ENCODE measurements at places on chromosomes 3 and 15.

DNA sequence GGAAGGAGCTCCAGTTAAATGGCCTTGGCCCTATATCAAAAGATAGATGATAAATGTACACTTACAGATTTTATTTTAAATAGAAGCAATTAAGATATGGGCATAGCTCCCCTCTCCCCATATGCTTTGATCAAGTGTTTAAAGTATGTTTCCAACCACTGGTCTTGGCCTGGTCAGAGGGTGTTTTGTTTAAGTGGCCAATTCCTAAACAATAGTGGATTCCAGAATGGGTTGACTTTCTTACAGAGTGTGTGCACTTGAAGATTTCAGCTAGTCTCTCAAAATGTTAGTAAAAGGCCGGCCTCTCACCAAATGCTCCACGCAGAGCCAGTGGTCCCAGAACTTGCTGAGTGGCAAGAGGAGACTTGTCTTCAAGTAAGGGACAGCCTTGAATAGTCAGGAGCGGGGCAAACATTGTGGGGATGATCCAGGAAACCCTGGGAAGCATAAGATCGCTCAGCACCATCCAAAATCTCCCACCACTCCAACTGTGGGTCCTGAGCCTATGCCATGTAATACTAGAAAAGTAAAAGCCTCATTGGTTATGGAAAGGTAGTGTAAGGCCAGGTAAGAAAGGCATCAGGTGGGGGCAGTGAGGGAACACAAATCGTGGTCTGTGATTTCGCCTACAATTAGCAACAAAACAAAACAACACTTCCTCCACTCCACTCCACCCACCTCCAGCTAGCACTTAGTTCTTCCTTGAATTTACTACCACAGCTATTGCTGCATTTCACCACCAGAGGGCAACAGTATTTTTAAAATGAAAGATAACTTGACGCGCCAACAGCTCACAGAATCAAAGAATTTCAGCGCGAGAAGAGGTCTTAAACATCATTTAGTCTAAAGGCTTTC, 4.8 kb downstream of the RARRES1 start:
- DNase-seq, result peak; percentile 74

DNA sequence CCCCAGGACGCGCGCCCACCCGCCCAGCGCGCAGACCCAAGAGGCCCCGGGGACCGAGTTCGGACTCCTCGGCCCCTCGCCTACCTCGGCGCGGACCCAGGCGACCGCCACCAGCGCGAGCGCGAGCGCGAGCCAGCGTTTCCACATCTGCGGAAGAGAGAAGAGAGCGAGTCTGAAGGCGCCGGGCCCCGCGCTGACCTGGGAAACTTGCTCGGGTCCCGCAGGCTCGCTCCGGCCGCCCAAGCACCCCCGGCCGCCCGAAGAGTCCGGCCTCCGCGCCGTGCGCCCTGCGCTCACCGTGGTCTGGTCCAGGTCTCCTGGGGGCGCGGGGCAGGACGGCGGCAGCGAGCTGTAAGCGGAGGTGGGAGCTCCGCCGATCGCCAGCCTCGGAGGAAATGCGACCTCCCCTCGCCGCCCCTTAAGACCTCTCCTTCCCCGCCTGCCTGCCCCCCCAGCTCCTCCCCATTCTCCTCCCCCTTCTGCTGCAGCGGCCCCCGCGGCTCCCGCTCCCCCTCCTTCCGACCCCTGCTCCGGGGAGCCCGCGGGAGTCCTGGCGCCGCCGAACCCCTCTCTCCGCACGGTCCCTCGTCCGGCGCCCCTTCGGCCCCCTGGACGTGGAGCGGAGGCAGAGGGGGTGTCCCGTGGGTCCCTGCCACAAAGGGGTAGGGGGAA, at the start of gene FSTL1:
FSTL1 (minus strand) TSS at position 393 of the 672 bp plus-strand sequence; CDS start at position 147, 246 bp downstream.
- peak; percentile 82 for DNase-seq

- DNase-seq, result no peak
These were observed 656.0 kb downstream of the MCTP2 start for GRCh38 chr15:94887391-94887790.

DNA sequence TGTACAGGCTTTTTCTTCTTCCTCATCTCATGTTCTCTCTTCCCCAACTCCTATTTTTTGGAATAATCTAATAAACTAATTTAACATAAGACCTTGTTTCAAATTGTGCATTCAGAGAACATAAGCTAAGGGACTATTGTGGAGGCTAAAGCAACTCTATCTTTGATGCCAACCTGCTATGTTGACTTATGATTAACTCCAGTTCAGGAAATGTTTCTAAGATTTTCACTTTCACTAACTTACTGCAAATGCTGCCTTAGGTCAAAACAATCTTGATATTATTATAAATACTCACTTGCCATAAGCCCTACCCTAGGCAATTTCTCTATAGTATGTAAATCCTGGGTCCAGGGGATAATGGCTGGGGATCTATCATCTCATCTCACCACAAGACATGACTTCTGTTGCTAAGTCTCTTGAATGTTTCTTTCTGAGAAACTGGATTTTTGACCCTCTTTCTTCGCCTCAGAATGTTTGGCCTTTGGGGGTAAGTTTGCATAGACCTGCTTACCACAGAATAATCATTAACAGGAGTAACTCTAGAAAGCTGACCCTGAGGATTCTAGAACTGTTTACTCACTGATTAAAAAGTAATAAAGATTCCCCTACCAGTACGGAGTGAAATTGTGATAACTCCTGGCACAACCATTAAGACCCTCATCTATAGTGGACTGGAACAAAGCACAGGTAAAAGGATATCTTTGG, 768.1 kb downstream of the GBE1 start:
- no peak for DNase-seq

DNA sequence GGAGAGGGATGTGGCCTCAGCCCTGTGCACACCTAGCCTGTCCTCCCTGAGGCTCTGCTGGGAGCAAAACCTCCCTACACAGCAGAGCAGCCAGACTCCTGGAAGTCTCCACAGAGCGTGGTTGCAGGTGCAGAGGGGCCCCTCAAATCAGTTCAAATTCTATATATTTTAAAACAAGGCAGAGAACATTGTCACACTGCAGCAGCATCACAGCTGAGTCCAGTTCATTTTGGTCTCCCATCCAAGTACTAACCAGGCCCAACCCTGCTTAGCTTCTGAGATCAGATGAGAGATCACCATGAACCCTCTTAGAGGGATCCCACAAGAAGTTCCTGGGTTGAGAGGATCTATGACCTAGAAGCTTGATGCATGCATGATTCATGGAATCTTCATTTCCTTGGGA, 331.0 kb upstream of the RGMA start:
- peak; percentile 11 for DNase-seq

DNA sequence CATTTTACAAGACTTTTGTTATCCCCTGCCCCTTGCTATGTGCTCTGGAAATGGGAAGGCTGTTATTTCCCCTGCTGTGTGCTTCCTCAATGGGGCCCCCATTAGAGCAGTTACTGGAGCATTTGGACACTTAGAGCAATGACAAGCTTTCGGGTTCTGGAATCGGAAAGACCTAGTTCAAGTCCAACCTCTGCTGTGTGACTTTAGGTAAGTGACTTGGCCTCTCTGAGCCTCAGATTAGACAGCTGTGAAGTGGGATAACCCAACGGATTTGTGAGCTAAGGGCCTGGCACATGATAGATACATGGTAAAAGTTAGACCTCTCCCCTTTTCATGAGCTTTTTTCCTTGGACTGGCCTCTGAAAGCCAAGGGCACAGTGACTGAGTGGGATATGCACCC, 84.0 kb upstream of the SEC13 start:
- no peak for DNase-seq

- DNase-seq, result peak; percentile 64
These were observed 22.2 kb upstream of the EID1 start for GRCh38 chr15:48855501-48856440.
